H9 (cell line): ENCODE measurements at places on chromosomes 2 and 18. TPM values are rescaled to one million over a fixed set of nuclear protein-coding genes. Genes with fewer than 3 reads are reported as not detected.

The ZDBF2 gene
- total RNA-seq: 29.1 and 31.8 TPM in 2 replicates

The RABL2A gene
- 11.4 and 12.7 TPM in 2 replicates for total RNA-seq

The IGFBP2 gene
- total RNA-seq: 363 and 366 TPM in 2 replicates

DNA sequence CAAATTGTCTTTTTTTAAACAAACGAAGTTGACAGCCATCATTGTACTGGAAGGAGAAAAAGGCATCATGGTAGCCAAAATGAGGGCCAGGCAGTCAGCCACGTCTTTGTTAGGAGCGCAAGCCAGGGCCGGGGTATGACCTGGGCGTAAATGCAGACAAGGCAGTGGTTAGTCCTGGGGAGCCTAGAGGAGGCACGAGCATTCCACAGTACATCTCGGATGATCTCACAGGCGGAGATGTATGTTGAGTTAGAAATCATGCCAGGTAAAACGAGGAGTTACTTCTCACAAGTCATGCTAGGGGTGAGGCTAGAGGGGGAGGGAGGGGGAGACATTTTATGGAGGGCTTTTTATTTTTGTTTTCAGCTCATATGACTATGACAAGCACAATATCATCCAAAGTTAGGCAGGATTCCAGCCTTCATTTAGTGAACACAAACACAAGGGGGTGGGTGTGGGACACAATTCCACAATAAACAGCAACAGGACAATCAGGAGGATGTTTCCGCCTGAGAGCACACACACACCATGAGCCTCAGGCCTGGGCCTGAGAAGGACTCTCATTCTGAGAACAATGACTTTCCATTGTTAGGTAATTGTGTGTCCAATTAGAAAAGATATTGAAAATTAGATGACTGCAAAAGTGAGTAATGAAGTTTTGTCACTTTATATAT is 64.4 kb upstream of the PGAP1 start:
- H3K36me3 ChIP-seq: no peaks in the 10 kb centered on the region
- no peak overlapping the region for H3K27ac ChIP-seq
- no peak for DNase-seq
- no peak overlapping the region for H3K4me3 ChIP-seq

- H3K4me1 ChIP-seq: no peaks in the 10 kb centered on the region; the same call in 1 of the 2 replicates
- no peaks in the 10 kb centered on the region for H3K27me3 ChIP-seq
Observed at GRCh38 chr2:101130081-101130480, 21.1 kb downstream of the TBC1D8 start.

- no peak overlapping the region for H3K27ac ChIP-seq
- no peak overlapping the region for H3K4me3 ChIP-seq
- DNase-seq: no peak
- no peaks in the 10 kb centered on the region for H3K27me3 ChIP-seq
- H3K4me1 ChIP-seq: no peaks in the 10 kb centered on the region
Observed at GRCh38 chr2:49807689-49808088, 653.4 kb upstream of the FSHR start.

- H3K36me3 ChIP-seq: no peaks in the 10 kb centered on the region
- no peak overlapping the region for H3K4me3 ChIP-seq
- H3K27me3 ChIP-seq: no peaks in the 10 kb centered on the region
- no peak for DNase-seq
Observed at GRCh38 chr2:53998834-53999233, 28.0 kb upstream of the PSME4 start.

DNA sequence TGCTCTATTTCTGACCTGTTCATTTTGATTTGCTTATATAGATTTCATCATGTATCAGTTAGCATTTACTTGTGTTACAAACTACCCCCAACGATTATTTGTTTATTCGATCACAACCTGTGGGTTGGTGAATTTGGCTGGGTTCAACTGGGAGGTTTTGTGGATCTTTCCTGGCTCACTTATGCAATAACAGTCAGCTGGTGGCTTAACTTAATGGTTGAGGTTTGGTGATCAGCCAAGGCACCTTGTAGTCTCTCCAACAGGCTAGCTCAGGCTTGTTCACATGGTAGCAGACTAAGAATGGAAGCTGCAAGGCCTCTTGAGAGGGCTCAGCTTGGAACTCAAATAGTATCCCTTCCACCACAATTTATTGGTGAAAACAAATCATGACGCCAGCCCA is 5.4 kb upstream of the PUM2 start:
- no peak overlapping the region for H3K27ac ChIP-seq
- DNase-seq: no peak
- H3K4me3 ChIP-seq: no peak overlapping the region
- H3K36me3 ChIP-seq: no peaks in the 10 kb centered on the region
- no peaks in the 10 kb centered on the region for H3K4me1 ChIP-seq
- no peaks in the 10 kb centered on the region for H3K27me3 ChIP-seq
